Fibroblast of skin of scalp (primary cell): ENCODE measurements at places on chromosomes 7 and 10.

GRCh38 chr10:60828489-60828852 is 50.2 kb downstream of the CDK1 start:
- DNase-seq, result peak; percentile 31

GRCh38 chr7:1560620-1561031 is 4.6 kb upstream of the TMEM184A start:
- no peak for DNase-seq

DNA sequence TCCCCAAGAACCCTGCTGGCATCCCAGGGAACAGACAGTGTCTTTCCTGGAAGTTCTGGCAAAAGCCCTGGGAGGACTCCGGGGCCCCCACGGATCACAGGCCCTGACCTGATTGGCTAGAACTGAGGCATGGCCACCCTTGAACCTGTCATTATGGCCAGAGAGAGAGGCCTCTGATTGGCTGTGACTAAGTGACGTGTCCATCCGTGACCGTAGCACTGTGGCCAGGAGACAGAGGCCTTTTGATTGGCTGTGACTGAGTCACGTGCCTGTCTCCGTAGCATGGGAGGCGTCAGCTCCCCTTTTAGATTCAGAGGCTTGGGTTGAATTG is 163.8 kb downstream of the RGS10 start:
- DNase-seq, result no peak

- DNase-seq, result no peak
These were observed 40.0 kb downstream of the KCTD7 start for GRCh38 chr7:66668677-66669076.

- no peak for DNase-seq
These were observed 2.7 kb downstream of the EPHB6 start for GRCh38 chr7:142857625-142858024.
